C1 segment of cervical spinal cord (tissue), 14 donors: ENCODE measurements at places on chromosomes 7 and 10.

GRCh38 chr10:109914966-109915365 lies 8.3 kb downstream of the XPNPEP1 start:
- no peak for DNase-seq

DNA sequence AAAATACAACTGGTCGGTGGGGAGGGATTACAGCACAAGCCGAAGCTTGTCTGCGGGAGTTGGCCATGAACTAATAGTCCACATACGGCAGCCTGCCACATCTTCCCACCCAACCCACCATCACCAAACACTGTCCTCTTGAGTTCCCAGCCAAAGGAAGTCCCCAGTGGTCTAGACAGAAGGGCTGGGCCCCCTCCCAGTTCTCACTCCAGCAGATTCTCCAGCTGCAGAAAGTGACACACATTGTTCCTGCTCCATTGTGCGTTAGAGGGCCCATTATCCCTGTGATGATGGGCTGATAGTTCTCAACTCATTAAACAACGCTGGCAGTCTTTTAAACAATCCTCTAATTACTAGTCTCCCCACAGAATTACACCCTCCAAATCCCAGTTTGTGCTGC lies 148.0 kb downstream of the FGFR2 start:
- DNase-seq: peak; percentile 6

DNA sequence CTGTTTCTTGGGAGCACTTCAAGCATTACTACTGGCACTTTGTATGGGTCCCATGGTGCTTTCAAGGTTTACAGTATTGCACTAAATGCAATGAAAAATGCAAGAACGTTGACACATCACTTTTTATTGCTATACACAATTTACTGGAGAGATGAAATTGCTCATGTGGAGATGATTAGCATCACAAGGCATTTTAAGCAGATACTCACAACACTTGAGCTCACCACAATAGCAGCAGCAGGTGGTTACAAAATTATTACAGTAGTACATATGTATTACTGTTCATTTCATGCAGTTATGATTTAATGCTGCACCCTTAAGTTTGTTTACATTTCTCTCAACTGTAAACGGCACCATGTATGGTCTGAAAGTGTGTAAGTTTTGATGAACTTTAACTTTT lies 537.7 kb downstream of the GRM8 start:
- DNase-seq: no peak

DNA sequence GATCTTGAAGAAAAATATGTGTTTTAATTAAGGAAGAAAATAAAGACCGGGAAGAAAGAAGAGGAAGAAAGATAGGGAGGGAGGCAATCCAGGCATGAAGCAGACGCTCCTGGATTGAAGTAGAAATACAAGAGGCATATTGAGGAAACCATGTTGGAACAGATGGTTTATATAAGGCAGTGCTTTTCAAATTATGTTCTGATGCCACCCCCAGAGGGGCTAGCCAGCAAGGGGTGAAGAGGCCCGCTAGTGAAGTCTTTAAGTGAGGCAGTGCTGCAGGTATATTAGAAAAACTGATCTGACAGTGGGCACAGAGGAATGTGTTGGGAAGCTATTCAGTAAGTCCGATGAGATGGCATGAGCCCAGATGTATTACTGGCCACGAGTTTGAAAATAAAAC lies 40.1 kb downstream of the REEP3 start:
- DNase-seq: no peak

GRCh38 chr10:33333260-33334101 lies 986 bp downstream of the NRP1 start:
- DNase-seq: no peak

DNA sequence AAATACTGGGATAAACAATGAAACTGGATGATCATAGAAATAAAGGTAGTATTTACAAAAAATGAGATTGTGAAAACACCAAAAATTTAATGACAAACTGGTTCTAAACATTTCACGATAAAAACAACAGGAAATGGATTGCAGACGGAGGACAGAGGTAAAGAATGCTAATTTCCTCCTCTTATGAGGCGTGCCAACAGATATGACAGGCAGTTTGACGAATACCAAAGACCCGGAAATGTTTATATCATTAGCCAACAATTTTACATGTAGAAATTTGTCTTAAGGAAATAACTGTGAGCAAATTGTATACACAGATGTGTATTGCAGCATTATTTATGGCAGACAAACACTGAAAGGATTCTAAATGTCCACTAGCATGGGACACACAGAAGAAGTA lies 162.0 kb upstream of the MGMT start:
- DNase-seq: no peak

- no peak for DNase-seq
These were observed 330.9 kb downstream of the PARD3 start for GRCh38 chr10:34484164-34484563.

DNA sequence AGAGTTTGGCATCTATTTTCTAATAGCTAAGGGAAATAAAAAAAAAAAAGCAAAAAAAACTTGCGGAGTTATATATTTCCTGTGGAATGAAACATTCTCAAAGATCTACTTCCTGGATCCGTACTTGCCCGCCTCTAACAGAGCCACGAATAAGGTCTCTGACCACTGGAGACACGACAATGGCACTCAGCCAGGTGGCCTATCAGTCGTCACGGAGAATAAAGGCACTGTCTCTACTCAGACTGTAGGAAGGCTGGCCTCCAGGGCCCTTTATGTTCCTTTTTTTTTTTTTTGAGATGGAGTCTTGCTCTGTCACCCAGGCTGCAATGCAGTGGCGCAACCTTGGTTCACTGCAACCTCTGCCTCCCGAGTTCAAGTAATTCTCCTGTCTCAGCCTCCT lies 58.7 kb downstream of the RGS10 start:
- DNase-seq: no peak

GRCh38 chr10:97197030-97197500 lies 11.3 kb upstream of the SLIT1 start:
- no peak for DNase-seq

- DNase-seq: no peak
These were observed at the start of gene PRKAR1B for GRCh38 chr7:727104-727805. Gene PRKAR1B (minus strand): TSS chr7:727281. CDS start chr7:711505, 15,776 bp downstream.

- no peak for DNase-seq
These were observed 29.8 kb upstream of the PODXL start for GRCh38 chr7:131586259-131586658.

DNA sequence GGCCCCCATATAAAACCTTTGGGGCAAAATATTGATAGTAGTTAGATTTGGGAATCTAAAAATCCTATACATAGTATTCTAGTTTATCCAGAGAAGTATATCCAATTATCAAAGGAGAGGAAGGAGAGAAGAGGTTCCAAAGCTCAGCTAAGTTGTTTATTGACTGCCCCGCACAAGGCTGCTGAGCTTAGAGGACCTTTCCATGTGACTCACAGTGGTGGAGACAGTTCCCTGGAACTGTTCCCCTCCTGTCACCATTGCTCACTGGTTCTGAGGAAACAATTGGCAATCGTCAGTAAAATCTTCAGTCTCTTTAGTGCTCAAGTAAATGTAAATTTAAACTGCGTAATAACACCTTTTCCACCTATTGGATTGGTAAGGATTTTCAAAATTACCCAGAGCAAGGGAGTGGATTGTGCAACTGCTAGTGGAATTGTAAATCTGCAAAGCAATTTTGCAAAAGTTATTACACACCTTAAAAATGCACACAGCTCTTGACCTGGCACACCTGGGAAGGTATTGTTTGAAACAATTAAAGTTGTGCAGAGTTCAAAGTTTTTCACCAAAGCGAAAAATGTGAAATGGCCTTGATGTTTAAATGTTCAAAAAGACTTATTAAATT lies 63.1 kb downstream of the EEPD1 start:
- no peak for DNase-seq

DNA sequence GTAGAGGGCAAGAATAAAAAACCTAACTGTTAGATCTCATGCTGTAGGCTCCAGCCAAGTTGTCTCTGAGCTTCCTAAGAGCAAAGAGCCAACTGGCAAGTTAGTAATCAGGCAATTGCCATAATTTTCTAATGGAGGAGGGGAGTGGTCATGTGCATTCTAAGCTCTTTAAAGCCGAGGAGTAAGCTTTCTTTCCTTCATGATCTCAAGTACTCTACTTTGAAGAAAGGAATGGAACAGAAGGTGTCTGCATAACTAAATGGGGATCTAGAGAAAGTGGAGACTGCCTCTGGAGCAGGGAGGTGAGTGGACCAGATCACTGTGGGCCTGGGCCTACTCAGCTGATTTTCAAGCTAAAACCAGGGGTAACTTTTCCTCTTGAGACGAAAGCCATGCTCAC lies 37.7 kb upstream of the TOMM7 start:
- DNase-seq: no peak
